Type B pancreatic cell (in vitro differentiated cells): ENCODE measurements at places on chromosomes 6 and 20. TPM values are rescaled to one million over a fixed set of nuclear protein-coding genes. Genes with fewer than 3 reads are reported as not detected.

RARS2 gene
- total RNA-seq = 39.8 and 41.3 TPM in 2 replicates

GRCh38 chr6:137259349-137259748, 40.2 kb upstream of the IFNGR1 start:
- no peak for DNase-seq

DNA sequence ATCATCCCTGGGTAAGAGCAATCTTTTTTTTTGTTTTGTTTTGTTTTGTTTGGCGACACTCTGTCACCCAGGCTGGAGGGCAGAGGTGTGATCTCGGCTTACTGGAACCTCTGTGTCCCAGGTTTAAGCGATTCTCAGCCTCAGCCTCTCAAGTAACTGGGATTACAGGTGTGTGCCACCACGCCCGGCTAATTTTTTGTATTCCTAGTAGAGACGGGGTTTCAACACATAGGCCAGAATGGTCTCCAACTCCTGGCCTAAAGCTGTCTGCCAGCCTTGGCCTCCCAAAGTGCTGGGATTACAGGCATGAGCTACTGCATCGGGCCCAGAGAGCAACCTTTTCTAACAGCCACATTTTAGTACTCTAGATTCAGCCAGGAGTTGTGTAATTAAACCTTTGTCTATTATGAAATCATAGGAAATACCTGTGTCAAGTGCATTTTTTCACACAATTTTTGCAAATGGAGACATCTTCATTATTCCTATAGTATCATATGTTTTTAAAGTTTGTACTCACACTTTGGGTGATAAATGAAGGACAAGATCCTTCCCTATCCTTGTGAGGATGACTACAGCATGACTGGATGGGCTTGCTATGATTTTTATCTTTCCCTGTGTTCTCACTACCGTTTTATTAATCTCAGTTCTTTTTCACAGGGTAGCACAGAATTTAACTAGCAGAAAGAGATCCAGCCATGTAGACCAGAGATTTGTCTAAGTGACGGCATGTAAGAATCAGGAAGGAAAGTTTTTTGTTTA, 82.6 kb downstream of the OR2B2 start:
- DNase-seq = no peak

DNA sequence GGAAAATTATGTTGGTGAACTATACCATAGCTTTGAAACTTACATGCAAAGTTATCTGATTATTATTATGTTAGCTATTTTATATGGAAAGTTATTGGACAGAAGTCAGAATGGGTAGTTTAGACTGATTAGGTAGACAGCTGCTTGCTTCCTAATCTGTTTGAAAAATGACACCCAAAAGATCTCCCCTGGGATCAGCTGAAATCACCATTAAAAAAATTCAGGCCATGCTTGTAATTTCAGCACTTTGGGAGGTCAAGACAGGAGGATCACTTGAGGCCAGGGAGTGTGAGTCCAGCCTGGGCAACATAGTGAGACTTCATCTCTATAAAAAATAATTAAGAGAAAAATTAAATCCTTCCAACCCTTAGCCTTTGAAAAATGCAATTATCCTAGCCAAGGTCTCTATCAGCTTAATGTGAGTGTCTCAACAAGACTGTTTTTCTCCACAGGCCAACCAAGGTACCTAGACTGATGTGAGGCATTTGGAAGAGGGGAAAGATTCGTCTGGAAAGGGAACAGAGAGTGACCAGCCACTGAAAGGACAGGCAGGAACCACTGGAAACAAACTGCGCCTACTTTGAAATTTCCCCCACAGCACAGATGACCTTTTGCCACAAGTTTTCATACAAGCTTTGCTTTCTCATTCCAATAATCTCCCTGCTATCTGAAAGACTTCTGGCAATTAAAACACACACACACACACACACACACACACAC, 232.3 kb downstream of the GMPR start:
- DNase-seq = no peak

DNA sequence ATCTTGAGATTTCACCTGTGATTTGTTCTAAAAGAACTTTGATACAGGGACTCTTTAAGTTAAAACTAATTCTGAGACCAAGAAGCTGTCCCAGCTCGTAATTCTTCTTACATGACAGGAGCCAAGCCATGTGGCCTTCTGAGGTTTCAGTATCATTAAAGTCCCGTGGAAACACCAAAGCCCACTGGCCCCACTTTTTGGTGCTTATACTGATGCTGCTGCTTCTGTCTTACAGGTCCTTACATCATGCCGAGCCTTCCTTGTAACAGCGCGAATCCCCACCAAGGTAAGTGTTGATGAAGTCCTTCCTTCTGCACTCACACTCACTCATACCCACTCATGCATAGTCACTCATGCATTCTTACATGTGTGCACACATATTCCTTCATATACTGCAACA, 140.7 kb downstream of the CARMIL1 start:
- no peak for DNase-seq

GRCh38 chr6:150813993-150814359, 51.5 kb upstream of the MTHFD1L start:
- no peak for DNase-seq
